H7 (cell line): ENCODE measurements at places on chromosomes 6 and 20.

GRCh38 chr6:3272911-3273547 lies 14.3 kb downstream of the PSMG4 start:
- peak; percentile 66 for DNase-seq

DNA sequence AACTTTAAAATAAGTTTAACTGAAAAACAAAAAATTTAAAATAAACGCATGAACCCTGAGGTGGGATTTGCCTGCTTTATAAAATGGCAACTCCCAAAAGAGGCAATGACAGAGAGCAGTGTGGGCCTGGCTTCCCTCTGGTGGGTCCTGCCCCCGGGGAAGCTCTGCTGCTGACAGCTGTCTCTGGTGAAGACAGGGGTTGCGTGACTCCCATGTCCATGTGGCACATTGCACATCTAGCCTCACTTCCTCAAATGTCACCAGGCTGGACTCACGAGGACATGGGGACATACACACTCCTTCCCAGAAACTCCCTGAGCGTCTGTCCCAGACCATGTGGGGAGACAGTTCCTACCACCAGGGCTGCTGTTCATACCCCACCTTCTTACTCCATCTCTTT lies 66.2 kb downstream of the ABHD12 start:
- peak; percentile 35 for DNase-seq

DNA sequence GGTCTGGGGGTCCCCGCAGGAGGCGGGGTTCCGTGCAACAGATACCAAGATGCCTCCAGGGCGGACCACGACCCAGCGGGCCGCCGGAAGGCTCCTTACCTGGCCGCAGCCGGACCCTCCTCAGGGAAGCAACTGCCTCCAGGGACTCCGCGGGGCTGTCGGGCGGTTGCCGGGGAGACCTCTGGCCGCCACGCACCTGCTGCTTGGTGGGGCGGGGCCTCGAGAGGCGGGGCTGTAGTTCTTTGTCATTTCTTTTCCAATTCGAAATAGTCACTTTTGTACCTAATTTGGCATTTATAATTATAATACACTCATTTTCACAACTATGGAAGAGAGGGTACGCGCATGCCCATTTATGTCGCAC lies 647 bp downstream of the AK9 start:
- peak; percentile 89 for DNase-seq

DNA sequence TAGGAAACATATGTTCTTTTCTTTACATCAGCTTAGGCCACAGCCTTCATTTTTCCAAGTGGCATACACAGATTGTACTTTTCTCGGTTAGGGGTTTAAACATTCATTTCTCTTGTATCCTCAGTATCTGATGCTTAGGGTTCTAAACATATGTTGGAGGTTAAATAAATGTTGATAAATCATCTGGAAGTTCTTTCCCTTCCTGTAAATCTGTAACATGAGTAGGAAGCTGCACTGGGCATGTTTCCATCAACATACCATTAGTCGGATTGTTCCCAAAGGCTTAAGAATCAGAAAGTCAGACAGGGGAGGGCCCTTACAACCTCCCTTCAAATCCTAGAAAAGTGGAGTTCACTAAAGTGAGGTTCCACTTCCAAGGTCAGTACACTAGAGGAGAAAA lies 54.8 kb upstream of the BCLAF1 start:
- no peak for DNase-seq

- peak; percentile 90 for DNase-seq
Measured at GRCh38 chr6:136249811-136250685, at the start of gene MTFR2. Gene MTFR2 (minus strand): TSS chr6:136250311. CDS start chr6:136249099, 1,212 bp downstream.

DNA sequence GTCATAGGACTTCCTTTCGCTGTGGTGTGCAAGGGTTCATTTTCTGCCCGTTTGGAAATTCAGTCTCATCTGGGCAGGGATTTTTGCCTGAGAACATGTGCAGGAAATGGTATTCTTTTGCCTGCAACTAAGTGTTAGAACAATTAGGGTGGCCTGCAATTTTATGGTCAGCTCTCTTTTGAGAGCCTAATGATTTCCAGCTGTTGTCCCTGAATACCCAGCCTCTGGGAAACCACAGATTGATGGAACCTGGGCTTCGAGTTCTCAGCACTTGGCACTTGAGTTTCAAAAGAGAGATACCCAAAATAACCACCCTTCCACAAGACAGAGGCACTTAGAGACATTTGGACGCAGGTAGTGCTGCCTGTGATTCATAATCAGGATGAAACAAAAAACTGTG lies 217.2 kb upstream of the FOXA2 start:
- DNase-seq, result no peak

- DNase-seq, result no peak
Measured at GRCh38 chr20:2171266-2171790, 69.7 kb downstream of the STK35 start.

- peak; percentile 17 for DNase-seq
Measured at GRCh38 chr6:160161647-160161986, 40.0 kb downstream of the SLC22A1 start.

DNA sequence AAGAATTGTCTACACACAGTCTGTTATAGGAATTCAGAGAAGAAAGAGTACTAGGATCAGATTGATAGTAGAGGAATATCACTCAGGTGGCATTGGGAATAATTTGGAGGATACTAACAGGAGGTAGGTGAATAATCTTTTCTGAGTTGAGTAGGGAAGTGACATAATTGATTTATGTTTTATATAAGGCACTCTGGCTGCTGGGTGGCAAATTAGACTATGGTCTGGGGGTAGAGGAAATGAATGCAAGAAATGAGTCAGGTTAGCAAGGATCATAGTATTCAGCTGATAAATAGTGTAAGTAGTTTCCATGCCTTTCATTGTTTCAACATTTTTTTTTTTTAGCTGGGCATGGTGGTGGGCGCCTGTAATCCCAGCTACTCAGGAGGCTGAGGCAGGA lies 113.3 kb downstream of the CDKAL1 start:
- no peak for DNase-seq
